GM12865 (cell line): ENCODE measurements at places on chromosomes 7 and 10.

DNA sequence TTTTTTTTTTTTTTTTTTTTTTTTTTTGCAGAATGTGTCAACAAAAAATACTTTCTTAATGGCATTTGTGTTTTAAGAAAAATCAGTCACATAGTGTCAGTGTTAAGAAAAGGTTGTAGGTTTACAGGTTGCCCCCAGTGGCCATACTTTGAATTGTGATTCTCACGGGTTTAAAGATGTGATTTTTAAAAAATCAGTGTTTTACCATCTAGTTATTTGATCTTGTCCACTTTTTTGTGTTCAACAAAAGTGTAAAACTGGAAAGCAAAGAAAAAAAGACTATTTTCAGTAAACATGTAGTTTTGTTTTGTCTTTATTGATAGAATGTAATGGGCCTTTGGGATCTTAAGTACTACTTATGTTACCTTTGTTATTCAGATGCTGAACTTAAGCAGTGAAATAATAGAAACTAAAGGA, 25.7 kb downstream of the SUV39H2 start:
- DNase-seq, result peak; percentile 48

DNA sequence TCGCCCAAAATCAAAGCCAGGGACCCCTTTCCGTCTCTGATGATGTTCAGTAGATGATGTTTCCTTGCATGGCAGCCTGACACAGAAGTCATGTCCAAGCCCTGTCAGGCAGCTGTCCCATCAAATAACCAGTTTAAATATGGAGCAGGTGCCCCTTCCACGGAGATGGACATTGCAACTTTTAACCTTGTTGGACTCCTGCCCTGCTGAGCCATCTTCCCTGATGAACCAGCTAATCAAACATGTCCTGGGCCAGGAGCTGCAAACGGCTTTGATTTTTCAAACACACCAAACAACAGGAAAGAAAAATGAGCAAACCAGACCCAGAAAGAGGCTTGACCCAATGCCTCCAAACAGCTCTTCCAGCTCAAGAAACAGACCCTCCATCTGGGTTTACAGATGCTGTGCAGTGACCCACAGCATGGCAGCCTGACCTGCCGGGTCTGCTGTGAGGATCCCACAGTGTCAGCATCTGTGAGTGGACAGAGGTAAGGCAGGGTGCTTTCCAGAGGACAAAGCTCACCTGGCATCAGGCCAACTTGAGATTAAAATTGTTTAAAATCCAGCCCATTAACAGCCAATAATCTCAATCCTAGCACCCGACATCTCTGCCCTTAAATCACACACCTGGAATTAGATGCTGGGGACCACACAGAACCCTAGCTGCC, 372.6 kb downstream of the GRID1 start:
- no peak for DNase-seq

- DNase-seq, result no peak
Observed at GRCh38 chr7:148665221-148665620, 33.5 kb upstream of the CUL1 start.

DNA sequence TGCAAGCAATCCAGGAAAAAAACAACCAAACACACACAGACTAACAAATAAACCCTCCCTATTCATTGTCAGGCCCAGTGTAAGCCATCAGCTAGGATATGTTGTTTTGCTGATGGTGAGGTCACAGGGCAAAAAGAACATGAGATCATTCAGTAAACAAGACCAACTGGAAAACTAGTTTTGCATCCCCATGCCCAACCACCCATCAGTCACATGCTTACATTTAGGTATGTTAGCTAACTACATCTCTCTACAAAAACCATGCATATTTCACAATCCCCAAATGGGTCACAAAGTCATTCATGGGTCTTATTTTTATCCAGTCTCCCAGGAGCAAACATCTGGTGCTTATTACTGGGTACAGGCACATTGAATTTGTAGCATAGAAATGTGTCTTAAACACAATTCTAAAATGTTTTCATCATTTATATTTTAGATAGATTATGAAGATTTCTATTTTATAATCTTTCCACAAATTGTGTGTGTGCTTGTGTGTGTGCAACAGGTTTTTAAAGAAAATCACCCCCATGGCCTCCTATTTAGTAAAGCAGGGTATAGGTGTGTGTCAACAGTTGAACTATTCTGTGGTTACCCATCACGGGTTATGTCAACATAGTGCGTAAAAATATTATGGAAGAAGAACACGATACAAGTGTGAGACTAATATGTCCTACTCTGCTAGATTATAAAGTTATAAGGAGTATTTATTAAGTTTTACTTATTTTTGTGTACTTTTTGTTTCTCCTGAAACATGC, 103.8 kb upstream of the AKR1E2 start:
- DNase-seq, result no peak

GRCh38 chr10:114046087-114046458, 2.4 kb downstream of the ADRB1 start:
- no peak for DNase-seq

GRCh38 chr10:45580371-45581215, 92.0 kb downstream of the ZFAND4 start:
- DNase-seq, result peak; percentile 61

GRCh38 chr7:12199363-12199762, 11.7 kb upstream of the TMEM106B start:
- no peak for DNase-seq

DNA sequence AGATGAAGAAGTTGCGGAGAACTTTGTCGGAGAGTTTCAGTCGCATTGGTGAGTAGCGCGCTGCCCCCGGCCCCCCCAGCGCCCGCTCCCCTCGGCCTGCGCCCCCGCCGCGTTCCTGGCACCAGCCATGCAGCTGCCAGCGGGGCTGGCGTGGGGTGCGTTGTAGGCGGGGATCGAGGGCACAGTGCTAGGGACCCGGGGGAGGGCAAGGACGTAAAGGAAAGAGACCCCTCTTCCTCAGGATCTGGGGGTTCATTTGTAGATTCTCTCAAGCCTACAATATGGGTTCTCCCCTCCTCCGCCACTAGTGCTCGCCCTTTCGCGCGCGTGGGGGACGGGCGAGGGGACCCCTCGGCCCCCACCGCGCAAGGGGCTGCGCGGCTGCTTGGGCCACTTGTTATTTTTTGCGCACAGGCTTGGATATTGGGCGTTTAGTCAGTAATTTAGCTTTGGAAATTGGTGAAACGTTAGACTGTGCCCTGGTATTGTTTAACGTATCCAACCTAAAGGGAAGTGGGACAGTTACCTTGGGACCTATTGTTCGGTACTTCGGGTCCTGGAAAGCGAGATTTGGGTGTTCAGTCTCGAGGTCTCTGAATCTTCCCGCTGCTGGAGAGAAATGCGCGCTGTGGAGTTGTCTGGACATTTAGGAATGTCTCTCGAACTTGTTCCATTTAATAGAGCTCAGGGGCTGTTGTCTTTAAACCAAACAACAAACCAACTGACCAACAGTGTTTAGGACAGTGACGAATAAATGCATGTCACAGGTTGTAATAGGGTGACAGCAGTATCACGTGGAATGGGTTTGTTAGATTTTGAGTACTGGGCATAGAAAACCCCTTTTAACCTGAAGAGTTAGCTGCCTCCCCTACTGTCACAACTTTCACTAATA, 796 bp downstream of the CDK14 start:
- DNase-seq, result peak; percentile 43

DNA sequence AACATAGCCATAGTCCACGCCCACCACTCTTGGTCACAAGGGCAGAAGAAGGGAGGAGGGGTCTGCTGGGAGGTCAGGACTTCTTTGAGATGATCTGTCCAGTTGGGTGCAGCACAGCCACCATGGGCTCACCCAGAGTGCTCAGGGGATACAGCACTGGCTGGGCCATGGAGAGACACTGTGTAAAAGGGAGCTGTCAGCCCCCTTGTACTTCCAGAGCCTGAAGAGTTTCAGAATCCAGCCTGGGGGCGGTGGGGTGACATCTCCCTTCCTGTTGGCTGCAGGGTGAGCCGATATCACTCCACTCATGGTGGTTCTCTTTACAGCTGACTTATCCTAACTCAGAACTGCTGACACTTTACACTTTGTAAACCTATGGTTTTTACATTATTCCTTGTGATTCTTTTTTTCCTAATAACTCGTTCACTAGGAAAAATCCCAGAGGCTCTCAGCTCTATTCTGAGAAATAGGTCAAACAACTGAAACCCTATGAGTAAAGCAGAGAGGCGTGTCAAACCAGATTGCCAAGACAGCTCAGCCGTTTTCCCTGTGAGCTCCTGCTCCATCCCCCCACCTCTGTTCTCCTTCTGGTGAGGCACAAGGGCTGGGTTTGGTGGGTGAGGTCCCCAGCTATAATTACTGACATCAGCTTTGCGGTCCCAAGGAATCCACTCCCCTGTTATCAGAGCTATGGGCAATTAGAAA, 3.2 kb upstream of the MRPS24 start:
- no peak for DNase-seq

DNA sequence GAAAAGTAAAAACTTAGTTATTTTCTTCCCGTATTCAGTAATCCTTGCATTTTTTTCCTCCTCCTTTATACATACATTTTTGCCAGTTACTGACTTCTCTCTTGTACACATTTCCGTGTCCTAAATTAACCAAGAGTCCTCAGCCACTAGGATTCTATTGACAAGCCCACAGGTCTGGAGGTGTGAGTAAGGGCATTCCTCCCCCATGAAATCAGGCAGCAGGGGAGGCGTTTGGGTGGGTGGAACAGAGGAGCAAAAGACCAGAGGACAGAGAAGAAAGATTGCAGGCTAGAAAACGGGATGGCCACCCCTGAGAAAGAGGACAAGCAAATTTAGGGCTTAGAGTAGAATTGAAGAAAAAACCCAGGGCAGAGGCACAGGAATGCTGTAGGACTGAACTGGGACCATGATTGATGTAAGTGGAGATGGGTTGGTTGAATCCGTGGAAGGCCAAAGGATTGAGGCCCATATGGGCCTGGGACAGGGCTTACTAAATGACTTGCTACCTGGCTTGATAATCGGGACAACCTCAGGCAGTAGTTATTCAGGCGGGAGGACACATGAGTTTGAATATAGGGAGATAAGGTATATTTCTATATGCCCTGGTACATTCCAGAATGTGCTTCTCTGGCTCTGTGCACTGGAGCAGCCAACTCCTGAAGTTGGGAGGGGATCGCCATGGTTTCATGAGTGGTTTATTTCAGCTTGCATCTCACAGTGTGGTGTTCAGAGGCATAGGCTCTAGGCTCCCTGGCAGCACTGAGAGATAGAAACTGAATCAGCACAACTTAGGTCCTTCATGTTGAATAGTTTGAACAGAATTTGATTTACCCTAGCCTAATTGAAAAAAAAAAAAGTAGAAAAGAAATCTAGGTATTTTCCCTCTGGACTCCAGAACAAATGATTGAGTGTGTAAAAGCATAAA, 28.0 kb downstream of the IKZF1 start:
- no peak for DNase-seq

- no peak for DNase-seq
Observed at GRCh38 chr10:23693501-23693901, 254.6 kb downstream of the OTUD1 start.

DNA sequence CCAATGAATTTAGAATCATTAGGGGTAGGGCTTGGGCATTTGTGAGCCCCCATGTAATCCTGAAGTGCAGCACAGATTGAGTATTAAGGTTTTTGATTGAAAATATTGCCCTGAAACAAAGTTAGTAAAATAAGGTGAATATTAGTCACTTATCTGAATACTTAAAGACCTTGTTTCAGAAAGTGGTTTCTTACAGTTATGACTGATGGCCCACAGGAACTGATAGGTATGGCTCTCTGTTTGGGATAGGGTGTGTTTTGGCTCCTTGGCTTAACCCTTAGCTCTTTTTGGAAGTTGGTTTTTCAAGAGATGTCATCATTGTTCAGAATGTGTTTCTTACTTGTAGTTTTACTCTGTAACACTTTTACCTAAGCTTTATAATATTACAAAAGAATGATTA, 34.8 kb downstream of the MDFIC start:
- no peak for DNase-seq

- no peak for DNase-seq
Observed at GRCh38 chr10:132512693-132513345, 24.8 kb upstream of the INPP5A start.

DNA sequence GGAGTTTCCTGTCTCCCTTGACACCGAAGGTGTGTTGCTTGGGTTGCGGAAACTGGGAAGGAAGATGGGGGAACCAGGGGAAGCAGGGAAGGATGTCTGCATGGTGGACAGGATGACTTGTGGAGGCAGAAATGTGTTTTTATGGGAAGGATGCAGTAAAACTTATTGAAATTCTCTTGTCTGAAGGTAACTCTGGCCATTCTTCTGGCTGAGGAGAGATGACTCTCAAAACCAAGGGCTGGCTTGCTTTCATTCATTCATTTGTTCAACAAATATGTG, 1.5 kb downstream of the UBTD1 start:
- no peak for DNase-seq

DNA sequence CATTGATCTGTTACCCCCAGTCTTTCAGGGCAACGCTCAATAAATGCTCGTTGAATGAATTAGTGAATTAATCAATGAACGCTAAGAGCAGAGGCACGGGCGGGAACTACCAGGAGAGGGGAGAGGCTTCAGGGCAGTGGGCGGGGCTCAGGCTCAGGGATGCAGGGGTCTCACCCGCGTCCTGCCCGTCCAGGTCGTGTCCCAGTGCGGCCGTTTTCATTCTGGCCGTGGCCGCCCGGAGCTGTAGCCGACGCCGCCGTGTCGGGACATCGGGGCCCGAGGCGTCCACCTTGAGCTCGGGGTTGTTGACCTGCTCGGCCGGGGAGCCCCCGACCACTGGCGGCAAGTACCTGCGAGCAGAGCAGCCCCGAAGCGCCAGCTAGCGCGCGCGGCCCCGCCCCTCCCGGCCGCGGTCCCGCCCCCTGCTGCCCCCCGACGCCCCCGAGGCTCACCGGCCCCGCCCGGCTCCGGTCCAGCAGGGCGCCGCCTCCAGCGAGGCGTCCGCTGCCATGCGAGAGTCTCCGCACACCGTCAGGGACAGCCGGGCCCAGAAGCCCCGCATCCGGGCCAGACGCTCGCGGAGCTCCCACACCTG, 2.8 kb upstream of the GAL3ST4 start:
- DNase-seq, result no peak

DNA sequence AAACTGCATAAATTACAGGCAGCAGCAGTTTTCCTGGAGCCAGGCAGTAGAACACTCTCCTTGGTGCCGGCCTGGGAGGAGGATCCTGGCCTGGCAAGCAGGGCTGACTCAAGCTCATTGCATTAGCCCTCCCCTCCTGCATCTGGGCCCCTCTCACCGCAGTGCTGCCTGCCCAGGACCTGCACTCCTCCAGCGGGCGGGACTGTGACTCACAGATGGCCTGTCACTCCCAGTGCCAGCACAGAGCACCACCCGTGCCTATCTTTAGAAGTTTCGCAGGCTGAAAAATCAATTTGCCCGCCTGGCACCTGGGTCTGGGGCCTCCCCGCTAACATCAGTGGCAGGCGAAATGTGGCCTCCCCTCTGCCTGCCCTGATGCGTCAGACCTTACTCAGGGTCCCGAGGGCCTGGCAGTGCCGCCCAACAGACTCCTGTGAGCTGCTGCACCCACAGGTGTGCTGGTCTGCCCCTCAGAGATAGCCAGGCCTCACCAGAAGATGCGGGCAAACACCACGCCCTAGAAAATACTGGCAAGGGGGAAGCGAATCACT, 123.8 kb downstream of the KCNMA1 start:
- DNase-seq, result no peak

DNA sequence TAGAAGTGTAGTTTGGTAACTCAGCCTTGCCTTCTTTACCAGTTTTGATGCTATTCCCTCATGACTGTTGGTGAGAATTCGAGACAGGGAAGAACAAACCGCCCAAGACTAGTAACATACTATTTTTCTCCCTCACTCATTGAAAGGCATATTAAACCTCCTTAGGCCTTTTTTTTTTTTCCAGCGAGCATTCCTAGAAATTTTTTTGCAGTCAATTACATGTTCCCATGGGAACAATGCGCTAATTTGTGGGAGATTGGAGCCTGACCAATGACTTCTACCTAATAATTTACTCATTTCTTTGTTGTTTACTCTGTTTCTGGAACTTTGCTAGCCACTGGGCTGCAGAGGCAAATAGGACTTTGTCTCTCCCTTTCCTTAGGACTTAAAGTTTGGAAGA, 6.0 kb downstream of the VPS50 start:
- no peak for DNase-seq
